ENCODE measurements at places on chromosomes 2 and 18.

DNA sequence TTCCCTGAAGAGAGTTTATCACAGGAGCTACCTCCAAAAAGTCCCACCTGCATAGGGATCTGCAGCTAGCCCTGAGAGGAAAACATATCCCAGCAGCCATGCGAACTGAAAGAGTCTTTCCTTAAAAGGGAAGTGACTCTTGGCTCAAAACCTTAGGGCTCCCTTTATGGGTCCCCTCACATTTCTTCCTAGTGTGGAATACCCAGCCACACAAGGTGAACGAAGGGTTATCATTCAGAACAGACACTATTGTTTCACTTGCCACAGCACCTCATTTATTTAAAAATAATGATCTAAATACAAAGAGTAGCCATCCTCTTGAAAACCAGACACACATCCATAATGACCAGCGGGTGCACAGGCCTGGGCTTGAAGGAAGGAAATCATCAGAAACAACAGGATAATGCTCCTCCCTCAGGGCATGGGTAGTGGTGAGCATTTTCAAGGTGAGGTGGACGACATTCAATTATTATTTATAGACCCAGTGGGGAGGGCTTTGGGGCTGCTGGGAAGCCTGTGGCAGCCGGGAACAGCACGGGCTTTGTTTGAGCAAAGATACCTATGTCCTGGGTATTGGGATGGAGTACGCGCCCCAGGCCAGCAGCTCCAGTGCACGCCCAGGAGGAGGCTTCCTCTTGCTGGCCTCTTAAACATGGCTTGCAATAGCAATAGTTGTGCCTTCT, 119.0 kb upstream of the ITGA6 start:
- no peak for DNase-seq

DNA sequence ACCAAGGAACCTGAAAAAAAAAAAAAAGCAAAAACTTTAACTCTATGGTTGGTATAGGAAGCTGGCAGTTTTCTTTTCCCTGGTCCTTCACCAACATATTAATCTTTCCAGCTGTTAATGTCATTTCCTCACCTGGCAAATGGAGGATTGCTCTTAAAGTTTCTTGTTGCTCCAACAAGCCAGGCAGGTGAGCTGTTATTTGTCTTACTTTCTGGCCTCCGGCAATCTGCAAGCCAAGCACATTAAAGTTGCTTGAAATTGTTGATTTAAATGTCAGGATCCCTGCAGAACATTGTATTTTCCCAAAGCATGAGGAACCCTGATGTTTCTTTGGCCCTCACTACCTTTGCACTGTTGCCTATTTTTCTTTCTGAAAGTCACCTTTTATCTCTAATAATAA, 664.9 kb downstream of the METTL4 start:
- DNase-seq = no peak

GRCh38 chr2:154470376-154470775, 228.1 kb upstream of the KCNJ3 start:
- no peak for DNase-seq

DNA sequence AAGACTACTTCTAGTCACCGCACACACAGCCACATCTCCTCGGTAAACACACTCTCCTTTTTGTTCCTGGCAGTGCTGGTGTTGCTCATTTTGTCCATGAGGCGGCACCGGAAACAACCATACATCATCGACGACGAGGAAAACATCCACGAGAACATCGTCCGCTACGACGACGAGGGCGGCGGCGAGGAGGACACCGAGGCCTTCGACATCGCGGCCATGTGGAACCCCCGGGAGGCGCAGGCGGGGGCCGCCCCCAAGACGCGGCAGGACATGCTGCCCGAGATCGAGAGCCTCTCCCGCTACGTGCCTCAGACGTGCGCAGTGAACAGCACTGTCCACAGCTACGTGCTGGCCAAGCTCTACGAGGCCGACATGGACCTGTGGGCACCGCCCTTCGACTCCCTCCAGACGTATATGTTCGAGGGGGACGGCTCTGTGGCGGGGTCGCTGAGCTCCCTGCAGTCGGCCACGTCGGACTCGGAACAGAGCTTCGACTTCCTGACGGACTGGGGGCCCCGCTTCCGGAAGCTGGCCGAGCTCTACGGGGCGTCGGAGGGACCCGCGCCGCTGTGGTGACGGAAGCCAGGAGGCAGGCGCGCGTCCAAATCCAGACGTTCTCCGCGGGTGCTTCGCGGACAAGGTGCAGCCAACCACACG, 221.0 kb downstream of the CDH20 start:
- no peak for DNase-seq

DNA sequence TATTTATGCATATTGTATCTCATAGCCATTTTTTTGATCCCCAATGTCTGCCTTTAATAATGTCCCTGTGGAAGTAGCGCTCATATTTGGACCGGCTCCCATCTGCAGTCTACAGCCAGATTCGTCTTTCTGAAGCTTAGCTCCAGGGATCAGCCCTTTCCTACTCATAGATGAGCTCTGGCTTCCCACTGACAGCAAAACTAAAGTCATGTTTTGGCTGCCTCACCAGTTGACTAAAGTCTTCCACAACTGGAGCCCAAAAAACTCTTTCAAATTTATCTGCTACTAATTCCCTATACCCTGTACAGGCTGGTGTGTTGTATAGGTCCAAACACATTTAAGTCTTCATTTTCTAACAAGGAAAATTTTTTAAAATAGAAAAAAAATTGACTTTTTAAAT, 294.2 kb upstream of the HNMT start:
- DNase-seq = no peak

DNA sequence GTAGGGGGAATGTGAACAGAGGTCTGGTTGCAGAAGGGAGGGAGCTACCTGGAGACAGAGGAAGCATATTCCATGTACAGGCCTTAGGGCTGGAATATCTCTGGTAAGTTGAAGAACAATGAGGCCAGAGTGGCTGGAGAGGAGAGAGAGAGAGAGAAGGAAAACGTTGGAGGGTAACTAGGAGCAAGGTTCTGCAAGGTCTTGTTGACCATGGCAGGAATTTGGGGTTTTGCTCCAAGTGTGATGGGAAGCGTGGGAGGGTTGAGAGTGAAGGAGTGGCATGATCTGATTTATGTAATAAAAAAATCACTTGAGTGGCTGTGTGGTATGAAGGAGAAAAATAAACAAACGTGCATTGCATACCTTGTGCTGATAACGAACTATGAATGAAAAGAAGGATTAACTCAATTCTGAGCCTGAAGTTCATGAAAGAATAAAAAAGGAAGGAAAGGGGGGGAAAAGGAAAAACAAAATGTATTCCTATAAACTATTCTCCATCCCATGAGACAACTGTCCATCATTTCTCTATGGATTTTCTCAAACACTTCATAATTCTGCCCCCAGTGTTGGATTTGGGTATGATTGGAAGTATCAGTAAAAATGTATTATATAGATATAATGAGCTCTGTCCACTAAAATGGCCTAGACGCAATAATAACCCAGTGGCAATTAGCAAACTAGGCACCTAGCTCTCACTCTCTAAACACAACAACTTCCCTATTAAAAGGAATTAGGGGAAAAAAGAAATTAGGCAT, 59.7 kb upstream of the PMAIP1 start:
- DNase-seq = peak; percentile 5

Measured in AML-193 (cell line).